Forelimb muscle (tissue), 1 donor: ENCODE measurements at places on chromosomes 2 and 18. TPM values are rescaled to one million over a fixed set of nuclear protein-coding genes. Genes with fewer than 3 reads are reported as not detected.

DNA sequence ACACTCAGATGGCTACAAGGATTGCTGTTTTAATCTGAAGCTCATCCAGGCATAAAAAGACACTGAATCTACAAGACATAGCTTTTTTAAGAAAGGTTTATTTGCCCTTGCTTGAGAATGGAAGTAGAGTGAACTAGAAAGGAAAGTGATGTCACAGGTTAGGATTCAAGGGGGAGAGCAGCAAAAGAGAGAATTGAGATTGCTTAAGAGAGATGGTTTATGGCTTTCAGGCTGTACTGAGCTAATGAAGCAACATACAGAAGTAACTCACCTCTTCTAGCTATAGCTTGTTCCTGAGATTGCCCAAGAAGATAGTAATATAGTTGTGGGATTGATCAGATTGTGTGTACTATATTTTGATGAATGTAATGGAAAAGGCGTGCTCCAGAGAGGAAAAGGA, 26.1 kb upstream of the ACVR2A start:
- no peak for DNase-seq

DNA sequence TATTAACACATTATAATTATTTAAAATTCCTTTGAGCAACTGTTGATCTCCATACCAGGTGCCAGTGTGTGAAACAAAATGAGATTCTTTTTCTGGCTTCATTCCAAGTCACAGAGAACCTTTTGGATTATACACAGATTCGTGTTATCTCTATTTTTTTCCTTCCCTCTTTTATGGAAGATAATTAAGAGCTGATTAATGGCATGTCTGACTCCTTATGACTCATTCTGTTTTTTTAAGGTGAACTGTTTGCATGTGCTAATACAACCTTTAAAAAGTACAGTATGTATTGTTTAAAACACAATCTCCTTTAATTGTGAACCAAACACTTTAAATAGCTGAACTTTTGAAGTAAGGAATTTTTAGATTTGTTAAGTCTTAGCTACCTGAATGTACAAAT, 39.3 kb downstream of the PELI1 start:
- DNase-seq, result no peak

DNA sequence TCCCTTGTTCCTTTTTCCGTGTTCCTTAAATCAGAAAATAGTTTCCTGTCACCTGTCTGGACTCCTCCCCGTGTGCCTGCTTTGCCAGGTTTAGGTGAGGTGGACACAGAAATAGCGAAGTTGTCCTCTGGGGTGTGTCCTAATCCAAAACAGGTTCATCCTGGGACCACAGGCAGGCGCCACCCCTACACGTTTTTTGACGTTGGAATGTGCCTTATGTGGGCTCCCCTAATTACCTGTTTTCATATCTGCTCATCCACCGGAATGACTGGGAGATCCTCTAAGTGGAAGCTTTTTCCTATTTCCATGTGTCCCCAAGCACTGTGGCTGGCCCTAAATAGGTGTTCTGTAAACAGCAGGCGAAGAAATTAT, 49.0 kb upstream of the PAIP2B start:
- no peak for DNase-seq

- DNase-seq, result no peak
Measured at GRCh38 chr18:12608301-12608700, 49.6 kb downstream of the SPIRE1 start.

GRCh38 chr2:235044501-235045271, 92.9 kb downstream of the SH3BP4 start:
- no peak for DNase-seq

GRCh38 chr2:45905632-45905958, 254.1 kb downstream of the PRKCE start:
- no peak for DNase-seq

DNA sequence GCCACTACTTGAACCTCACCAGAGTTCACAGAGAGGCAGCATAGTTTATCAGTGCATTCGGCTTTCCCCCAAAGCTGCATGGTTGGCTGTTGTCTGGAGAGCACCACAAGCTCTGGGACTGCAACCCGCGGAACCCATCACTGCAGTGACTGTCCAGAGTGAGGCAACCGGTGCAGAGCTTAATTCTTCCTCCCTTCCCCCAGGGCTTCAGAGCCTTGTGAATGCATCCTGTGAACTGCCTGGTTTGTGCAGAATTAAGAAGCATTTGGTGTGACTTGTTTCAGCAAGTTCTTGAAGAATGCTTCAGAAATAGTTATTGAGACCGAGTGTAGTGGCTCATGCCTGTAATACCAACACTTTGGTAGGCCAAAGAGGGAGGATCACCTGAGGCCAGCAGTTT, 99.2 kb upstream of the FOSL2 start:
- DNase-seq, result no peak

DNA sequence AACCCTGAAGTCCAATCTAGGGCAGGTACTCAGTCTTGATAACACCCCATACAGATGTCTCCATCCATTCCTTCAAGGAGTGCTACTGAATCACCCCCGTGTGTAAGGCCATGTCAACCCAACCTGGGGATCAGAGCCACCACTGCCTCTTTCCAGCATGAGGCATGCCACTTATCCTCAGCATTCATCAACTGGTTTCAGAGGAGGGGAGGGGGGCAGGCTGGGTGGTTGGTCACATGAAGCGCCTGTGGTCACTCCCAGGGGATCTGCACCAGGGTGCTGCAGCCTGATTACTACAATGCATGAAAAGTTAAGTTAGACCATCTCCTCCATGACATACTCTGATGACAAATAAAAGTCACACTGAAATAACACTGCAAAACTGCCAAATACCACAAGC, 65.0 kb downstream of the UXS1 start:
- DNase-seq, result no peak

- DNase-seq, result no peak
Measured at GRCh38 chr2:5691221-5691984, 781 bp upstream of the SOX11 start.

DNA sequence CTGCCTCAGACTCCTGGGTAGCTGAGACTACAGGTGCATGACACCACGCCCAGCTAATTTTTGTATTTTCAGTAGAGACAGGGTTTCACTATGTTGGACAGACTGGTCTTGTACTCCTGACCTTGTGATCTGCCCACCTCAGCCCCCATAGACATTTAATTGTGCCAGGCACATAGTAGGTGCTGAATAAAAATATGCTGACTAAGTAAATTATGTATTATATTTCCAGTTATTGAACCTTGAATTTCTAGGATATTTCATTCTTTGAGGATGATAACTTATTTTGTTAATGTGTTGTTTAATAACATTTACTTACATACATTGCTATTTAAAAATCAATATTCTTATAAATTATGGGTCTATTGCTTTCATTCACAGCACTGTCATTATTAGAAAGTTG, 190.4 kb upstream of the LRRTM4 start:
- no peak for DNase-seq

DNA sequence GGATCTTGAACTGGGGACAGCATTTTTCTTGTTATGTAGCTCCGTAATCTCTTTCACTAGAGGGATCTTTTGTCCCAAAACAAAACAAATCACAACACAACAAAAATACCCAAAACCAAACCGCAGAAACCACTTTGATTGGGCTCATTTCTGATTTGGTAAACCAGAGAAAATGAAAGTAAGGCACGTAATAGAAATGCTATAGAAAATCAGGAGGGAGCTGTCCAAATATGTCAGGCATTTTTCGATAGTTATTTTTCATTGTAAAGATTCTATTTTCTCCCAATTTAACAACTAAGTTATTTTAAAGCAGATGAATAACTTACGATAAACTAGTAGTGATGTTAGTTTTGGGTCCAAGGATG, 406.5 kb downstream of the XIRP2 start:
- DNase-seq, result no peak

- no peak for DNase-seq
Measured at GRCh38 chr2:128032092-128032491, 4.2 kb upstream of the SAP130 start.

- DNase-seq, result no peak
Measured at GRCh38 chr2:6999211-6999877, 82.1 kb downstream of the RNF144A start.

GRCh38 chr2:238774071-238774470, 73.8 kb upstream of the TWIST2 start:
- DNase-seq, result no peak

The ZNF396 gene
- polyA plus RNA-seq, result 0.96 TPM

The TRIM43 gene
- not detected for polyA plus RNA-seq

The LIMS2 gene
- polyA plus RNA-seq, result 41.3 TPM

The IL1RN gene
- 0.49 TPM for polyA plus RNA-seq

The SH3RF3 gene
- polyA plus RNA-seq, result 3.9 TPM

The GALNT5 gene
- polyA plus RNA-seq, result 1.9 TPM

The ANKRD30BL gene
- not detected for polyA plus RNA-seq
